ENCODE measurements at places on chromosomes 12 and 14.

DNA sequence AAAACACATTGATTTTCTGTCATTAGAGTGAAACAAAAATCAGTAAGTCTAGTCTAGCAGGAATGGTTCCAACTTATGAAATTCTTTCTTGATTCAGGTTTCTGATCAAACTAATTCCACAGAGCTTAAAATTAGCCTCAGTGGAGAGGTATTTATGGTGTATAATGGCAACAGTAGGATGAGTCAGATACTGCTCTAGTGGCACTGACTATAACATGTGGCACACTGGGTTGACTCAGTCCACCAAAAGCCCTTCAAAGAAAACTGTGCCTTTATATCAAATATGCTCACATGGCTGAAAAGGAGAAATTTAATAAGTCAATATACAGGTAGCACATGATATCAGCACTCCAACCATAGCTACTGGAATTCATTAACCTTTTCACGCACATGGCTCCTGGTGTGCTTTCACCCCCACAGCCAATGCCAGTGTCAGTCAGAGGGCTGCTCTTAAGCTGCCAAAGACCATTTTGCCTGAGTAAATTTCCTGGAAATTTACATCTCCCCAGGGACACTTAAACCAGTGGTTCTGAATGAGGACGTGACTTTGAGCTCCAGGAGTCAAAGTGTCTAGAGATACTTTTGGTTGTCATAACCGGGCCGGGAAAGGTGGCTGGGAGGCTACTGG is 21.7 kb upstream of the CATSPERB start:
- no peak for DNase-seq

GRCh38 chr12:92886131-92886530 is 43.0 kb downstream of the EEA1 start:
- peak; percentile 41 for DNase-seq

DNA sequence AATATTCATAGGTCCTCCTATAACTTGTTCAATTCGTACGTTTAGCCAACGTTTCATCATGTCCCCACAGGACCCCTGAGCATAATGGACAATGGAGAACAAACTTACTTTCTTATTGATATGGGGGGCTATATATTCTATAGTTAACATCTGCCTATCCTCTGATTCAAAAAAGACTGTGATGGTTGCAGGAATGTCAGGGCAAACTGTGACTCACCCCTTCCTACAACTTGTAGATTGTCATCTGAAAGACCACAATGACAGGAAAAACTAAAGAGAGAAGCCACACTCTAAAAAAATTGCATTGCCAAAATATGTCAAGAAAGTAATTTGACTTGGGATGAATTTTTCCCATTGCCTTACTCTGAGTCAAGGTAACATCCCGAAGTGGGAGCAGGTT is 50.8 kb downstream of the CATSPERB start:
- DNase-seq: no peak

DNA sequence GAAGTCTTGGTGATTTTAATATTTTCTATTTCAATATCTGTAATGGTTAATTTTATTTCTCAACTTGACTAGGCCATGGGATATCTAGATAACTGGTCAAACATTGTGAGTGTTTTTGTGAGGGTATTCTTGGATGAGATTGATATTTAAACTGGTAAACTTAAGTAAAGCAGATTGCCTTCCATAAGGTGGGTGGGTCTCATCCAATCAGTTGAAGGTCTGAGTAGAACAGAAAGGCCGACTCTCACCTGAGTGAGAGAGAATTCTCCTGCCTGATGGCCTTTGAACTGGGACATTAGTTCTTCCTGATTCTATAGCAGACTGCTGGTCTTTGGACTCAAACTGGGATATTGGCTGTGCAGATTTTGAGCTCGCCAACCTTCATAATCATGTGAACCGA is 36.3 kb downstream of the OTOGL start:
- DNase-seq: no peak

GRCh38 chr12:51975196-51975595 is 23.7 kb downstream of the ACVR1B start:
- no peak for DNase-seq

DNA sequence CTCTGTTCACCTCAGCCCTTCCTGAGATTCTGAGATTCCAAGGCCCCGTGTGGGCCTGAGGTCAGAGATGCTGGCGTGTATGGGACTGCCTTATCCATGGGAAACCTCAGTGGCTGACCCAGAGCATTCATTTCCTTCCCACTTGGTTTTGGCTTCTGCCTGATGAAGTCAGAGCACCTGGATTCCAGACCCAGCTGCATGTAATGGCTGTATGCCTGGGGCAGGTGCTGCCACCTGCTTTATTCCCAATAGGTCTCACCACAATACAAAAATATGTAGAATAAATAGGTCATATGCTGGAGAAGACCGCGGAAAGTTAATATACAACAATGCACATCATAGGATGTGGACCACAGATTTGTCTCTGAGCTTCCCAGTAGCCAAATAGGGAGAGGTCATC is 25.6 kb downstream of the FIGNL2 start:
- no peak for DNase-seq

DNA sequence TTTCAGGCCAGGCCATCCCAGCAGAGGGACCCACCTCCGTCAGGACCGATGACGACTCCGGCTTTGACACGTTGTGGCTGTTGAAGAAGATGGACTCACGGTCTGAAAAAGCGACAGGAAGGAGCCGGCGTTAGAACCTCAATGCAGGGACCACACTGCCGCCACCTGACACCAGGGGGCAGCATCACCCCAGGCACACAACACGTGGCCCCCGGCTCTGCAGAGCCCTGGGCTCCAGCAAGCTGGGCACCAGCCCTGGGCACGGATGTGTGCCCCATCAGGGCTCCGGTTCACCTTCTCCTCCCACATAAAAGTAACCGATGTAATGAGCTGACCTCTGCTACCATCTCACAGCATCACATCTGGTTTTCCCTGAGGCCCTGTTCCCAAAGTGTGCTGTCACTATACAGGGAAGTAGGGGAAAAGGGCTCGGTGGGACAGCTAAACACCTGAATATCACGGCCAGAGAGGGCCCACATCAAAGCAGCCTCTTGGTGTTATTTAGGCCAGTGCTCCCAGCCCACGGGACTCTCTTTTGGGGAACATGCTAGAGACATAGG is 29.0 kb downstream of the CHGA start:
- peak; percentile 49 for DNase-seq

DNA sequence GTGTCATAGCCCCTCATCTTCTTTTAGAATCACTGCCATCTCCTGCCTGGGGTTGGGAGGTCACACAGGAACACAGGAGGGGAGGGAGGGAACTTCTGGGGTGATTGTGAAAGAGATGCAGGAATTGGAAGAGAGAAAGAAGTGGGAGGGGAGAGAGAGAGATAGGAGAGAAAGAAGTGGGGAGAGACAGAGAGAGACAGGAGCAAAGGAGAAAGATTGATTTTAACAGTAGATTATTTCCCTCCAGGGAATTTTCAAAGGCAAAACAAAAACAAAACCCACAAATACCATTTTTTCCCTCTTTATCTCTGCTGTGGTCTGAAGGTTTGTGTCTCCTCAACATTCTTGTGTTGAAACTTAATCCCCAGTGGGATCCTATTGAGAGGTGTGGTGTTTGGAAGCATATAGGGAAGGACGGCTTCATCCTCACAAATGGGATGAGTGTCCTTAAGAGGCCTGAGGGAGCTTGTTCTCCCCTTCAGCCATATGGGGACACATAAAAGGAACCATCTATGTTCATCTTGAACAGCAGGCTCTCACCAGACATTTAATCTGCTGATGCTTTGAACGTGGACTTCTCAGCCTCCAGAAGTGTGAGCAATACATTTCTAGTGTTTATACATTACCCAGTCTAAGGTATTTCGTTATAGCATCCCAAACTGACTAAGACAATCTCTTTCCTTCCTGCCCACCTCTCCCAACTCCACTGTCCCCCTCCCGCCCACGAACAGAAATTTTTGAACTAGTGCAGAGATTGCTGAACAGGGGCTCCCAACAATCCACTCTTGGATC is 134.9 kb upstream of the MAX start:
- DNase-seq: peak; percentile 42

DNA sequence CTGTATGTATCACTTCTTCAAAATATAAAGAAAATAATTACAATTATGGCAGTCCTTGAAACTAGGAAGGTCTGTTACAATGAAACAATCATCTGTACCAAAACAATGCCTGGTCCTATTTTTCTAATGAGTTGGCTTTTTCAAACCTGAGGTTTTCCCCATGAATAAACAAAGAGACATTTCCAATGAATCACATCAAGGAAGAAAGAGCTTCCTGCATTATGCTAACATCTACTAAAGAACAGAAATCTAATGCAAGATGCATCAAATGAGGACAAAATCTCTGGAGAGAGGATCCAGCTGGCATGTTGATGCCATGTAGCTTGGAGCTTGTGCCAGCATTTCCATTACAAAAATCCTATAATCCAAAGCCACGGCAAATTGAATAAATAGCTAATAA is 29.3 kb downstream of the NIN start:
- peak; percentile 61 for DNase-seq

DNA sequence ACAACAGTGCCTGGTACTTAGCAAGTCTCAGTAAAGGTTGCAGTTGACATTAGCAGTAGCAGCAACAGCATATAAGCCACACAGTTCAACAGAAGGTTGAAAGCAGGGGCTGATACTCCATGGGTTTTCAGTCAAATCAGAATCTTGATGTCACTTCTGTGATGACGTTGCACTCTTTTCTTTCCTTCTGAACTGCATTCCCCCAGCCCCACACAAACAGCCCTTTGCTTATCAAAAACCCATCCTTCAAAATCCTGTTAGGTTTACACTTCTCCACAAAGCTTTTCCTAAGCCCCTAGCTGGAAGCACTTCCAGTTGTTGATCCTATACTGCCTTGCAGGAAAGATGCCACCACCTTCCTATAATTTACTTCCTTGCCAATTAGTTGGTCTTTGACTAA is 34.0 kb upstream of the KCNK13 start:
- DNase-seq: no peak

- DNase-seq: no peak
These were observed 145.7 kb upstream of the ALG10 start for GRCh38 chr12:33876618-33877017.

- no peak for DNase-seq
These were observed 163.1 kb upstream of the EGLN3 start for GRCh38 chr14:34113991-34114390.

- DNase-seq: peak; percentile 98
These were observed 23.3 kb upstream of the MARK3 start for GRCh38 chr14:103361867-103362266.

- no peak for DNase-seq
These were observed 11.7 kb upstream of the NAP1L1 start for GRCh38 chr12:76096079-76096646.

- no peak for DNase-seq
These were observed 262.8 kb downstream of the SLC16A7 start for GRCh38 chr12:59858508-59859170.

DNA sequence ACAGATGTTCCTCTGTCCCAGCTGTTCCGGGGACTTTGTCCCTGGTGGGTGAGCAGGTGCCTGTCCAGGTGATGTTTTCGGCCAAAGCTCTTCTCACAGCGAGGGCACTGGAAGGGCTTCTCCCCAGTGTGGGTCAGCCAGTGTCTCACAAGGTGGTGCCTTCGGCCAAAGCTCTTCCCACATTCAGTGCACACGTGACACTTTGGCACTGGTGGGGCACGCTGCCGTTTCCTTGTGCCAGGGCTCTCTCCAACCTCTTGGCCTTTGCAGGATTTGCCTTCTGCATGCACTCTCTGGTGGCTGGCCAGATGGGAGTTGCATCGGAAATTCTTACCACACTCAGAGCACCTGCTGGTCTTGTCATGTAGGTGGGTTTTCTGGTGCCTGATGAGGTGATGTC is 7.7 kb downstream of the ZNF641 start:
- no peak for DNase-seq

DNA sequence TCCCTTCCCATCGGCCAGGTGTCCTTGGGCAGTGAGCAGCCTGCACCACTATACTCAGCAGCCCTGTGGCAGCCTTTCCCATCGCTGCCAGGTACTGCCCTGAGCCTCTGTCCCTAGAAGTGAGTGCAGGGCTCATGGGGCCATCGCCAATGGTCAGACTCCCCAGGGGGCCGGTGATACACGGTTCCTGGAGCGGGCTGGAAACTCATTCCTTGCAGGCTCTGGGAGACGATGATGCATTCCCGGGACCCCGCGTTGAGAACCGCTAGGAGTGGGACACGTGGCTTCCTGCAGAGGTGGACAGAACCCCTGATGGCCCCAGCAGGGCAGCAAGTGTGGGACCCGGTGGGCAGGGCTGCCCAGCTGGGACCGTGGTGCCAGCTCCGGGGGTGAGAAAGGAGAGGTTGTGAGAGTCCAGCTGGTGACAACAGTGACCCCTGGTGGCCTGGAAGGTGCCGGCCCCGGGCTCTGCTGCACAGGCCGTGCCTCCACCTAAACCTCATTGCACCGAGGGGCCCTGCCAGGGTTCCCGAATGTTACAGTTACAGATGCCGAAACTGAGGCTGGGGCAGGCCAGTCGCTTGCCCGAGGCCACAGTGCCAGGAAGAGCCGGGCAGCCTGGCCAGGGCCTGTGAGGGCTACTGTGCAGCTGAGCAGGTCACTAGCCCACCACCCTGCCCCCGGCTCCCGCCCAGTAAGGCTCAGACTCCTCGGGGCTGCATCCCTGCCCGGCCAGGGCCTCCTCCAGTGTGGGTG is 33.8 kb downstream of the FBRSL1 start:
- peak; percentile 40 for DNase-seq

DNA sequence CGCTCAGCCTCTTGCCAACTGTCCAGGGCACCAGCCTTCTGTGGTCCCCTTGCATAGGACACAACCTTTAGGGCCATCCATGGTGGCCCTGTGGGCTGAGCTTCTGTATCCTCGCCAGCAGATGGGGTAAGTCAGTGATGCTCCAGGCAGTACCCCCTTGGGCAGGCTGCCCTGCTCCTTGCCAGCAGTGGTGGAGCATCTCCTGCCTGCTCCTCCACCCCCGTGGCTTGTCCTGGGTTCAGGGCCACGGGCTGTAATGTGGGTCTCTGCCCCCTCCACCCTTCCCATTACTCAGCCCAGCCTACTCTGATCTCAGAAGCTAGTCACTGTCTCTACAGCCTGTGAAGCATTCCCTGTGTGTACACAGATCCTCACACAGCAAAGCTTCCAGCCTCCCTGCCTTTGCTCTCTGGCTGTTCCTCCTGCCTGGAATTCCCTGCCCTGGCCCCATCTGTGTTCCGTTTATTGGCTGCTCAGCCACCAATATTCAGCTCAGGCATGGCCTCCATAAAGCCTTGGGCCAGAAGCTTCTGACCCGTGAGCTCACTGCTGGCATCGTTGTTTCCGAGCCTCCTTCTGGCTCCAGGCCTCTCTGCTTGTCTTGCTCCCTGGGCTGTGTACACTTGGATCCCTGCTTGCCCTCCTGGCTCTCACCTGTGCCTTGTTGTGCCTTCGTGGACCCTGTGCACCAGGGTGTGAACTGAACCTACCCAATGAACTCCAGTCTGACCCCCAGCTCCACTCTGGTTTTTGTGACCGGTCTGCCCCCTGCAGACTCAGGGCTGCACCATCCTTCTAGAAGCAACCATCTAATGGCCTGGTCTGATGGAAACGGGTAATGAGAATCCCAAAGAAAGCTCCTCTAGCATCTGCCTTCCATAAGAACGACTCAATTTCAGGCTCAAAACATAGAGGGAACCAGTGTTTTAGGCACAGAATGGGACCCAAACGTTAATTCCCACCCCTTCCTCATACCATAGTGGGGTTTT is 177.0 kb upstream of the PRMT8 start:
- DNase-seq: no peak

GRCh38 chr14:63852817-63853731 is at the start of gene SYNE2:
Gene SYNE2, plus strand, starts transcription at chr14:63853004. Its CDS starts 56,145 bp downstream, at chr14:63909149.
- peak; percentile 70 for DNase-seq

Data from iris pigment epithelial cell (primary cell).